Calu3 (cell line): ENCODE measurements at places on chromosomes 3 and 15. TPM values are rescaled to one million over a fixed set of nuclear protein-coding genes. Genes with fewer than 3 reads are reported as not detected.
A peak's percentile ranks its signal among the peaks of the same experiment; 100 is the strongest.

- DNase-seq = no peak
Measured at GRCh38 chr3:115350606-115351005, 203.5 kb upstream of the ZBTB20 start.

- no peak for DNase-seq
Measured at GRCh38 chr3:102230057-102230456, 204.8 kb upstream of the ZPLD1 start.

DNA sequence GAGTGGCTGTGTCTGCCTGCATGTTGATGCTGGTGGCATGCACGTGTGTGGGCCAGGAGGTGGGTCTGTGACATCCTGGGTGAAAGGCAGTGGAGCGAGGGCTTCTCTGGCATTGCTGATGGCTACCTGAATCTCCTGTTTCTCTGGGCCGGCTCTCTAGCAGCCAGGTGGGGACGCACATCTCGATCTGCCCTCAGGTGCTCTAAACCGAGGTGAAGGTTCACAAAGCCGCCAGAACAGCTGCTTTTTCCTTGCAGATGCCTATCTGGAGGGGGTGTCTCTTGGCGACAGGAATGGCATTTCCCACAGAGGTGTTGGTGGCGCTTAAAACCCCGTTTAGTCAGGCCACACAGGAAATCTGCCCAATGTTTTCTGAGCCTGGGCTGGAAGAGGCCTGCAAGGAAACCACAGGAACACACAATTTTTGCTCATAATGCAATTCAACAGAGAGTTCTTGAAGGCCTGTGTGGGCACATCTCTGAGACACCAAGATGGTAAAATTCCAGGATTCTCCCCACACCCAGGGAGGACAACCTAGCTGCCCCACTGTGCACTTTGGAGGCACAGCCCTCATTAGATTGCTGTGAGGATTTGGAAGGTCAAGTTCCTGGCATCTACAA lies 11.9 kb downstream of the TMEM158 start:
- no peak for DNase-seq

- no peak for DNase-seq
Measured at GRCh38 chr15:90610190-90610589, 80.5 kb downstream of the CRTC3 start.

GRCh38 chr3:143078883-143079282 lies 40.7 kb upstream of the CHST2 start:
- DNase-seq = no peak

GRCh38 chr15:38690719-38691332 lies 126.2 kb upstream of the RASGRP1 start:
- peak; percentile 62 for DNase-seq

DNA sequence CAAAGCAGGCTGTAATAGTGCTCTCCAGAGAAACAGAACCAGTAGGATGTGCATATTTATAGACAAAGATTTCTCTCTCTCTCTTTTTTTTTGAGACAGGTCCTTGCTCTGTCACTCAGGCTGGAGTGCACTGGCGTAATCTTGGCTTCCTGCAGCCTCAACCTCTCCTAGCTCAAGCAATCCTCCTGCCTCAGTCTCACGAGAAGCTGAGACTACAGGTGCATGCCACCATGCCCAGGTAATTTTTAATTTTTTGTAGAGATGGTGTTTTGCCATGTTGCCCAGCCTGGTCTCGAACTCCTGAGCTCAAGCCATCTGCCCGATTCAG lies 67.1 kb upstream of the CHD2 start:
- DNase-seq = no peak

DNA sequence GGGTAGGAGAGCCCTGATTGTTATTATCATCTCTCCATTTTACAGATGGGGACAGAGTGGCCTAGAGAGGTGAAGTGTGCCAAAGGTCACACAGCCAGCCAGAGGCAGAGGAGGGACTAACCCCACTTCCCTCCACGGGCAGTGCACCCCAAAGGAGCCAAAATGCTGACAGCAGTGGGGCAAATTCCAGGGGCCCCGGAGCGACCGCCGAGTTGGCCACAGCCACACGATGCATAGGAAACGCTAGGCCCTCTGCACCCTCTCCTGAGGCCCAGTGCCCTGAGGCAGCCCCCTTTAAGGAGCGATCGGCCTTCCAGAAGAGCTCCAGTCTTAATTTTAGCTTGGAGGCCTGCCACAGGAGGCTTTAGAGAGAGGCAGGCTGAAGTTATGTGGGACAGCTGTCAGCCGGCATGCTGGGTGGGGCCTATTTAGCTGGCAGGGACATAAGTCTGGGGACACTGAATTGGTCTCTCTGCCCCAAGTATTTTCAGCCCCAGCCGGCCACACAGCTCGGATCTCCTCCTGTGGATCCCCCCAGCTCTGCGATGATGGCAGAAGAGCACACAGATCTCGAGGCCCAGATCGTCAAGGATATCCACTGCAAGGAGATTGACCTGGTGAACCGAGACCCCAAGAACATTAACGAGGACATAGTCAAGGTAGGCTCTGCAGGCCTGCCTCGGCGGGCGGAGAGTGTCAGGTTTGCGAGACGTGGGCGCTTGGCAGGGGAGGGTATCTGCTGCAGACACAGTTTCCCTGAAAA lies at the start of gene CAV3:
CAV3 (plus strand) TSS at position 471 of the 763 bp plus-strand sequence; CDS start at position 546, 75 bp downstream.
- DNase-seq = no peak

DNA sequence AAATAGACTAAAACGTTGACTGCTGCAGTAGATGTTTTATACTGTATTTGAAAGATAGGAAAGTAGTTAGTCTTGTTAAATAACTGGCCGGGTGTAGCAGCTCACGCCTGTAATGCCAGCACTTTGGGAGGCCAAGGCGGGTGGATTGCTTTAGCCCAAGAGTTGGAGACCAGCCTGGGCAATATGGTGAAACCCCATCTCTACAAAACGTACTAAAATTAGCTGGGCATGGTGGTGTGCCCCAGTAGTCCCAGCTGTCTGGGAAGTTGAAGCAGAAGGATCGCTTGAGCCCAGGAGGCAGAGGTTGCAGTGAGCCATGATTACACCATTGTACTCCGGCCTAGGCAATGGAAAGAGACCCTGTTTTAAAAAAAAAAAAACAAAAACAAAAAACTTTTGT lies 60.5 kb upstream of the ULK4 start:
- no peak for DNase-seq

DNA sequence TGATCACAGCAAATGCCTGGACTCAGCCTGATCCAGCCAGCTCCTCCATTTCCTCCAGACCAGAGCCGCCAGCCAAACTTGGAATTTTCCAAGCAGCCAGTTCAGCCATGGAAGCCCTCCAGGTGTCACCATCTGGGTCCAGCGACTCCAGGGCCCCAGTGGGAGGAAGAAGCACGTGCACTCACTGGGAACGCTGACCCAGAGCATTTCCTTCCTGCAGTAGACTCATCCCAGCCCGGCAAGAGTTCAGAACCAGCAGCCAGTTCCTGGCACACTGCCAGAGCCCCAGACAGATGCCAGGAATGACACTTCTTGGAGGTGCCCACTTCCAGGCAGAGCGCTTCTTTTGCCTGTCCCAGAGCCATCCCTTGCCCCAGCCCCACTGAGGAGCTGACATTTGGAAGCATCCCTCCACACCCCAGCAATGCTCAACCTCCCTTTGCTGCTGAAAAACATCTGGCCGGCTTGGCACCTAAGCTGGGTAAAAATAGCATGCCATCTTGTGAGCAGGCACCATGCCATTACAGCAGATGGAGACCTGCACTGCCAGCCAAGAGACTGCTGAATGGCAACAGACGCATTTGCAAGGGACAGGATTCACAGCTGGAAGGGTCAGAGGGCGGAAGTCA lies 460.3 kb upstream of the PROK2 start:
- DNase-seq = no peak

- no peak for DNase-seq
Measured at GRCh38 chr3:156161172-156161571, 40.8 kb downstream of the KCNAB1 start.

GRCh38 chr3:48423241-48423882 lies 6.5 kb downstream of the PLXNB1 start:
- no peak for DNase-seq

DNA sequence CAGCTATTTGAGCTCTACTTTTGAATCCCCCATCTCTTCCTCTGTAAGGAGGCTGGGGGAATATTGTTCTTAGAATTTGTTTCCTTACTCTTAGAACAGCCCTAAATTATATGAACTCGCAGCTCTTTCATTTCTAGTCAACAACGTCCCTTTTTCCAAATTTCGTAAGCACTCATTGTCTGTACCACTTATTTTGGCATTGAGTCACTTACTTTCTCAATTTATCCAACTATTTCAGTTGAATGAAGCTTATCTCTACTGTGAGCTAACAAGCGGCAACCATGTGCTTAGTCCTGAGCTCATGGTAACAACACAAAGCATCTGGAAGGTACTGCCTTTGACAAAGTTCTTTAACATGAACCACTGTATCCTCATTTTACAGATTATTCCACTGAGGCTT lies 191.1 kb downstream of the GREM1 start:
- no peak for DNase-seq

GRCh38 chr3:58206406-58207011 lies 4.3 kb downstream of the DNASE1L3 start:
- DNase-seq = peak; percentile 8

DNA sequence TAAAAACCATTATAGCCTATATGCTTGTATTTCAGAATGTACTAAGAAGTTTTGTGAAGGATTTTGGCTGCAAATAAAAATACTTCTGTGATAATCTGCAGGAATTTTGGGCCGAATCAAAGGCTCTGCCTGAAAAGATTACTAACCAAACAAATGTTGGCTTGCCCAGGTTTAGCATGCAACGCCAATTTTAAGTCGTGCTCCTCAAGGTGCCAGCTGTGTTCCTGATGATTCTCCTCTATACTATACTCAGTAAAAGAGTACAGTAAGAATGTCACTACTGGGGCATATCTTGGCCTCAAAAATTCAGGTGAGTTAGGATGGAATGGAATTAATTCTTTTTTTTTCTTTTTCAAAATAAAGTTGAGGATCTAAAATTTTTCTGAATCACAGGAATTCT lies 150.8 kb upstream of the TSPAN3 start:
- DNase-seq = no peak

DNA sequence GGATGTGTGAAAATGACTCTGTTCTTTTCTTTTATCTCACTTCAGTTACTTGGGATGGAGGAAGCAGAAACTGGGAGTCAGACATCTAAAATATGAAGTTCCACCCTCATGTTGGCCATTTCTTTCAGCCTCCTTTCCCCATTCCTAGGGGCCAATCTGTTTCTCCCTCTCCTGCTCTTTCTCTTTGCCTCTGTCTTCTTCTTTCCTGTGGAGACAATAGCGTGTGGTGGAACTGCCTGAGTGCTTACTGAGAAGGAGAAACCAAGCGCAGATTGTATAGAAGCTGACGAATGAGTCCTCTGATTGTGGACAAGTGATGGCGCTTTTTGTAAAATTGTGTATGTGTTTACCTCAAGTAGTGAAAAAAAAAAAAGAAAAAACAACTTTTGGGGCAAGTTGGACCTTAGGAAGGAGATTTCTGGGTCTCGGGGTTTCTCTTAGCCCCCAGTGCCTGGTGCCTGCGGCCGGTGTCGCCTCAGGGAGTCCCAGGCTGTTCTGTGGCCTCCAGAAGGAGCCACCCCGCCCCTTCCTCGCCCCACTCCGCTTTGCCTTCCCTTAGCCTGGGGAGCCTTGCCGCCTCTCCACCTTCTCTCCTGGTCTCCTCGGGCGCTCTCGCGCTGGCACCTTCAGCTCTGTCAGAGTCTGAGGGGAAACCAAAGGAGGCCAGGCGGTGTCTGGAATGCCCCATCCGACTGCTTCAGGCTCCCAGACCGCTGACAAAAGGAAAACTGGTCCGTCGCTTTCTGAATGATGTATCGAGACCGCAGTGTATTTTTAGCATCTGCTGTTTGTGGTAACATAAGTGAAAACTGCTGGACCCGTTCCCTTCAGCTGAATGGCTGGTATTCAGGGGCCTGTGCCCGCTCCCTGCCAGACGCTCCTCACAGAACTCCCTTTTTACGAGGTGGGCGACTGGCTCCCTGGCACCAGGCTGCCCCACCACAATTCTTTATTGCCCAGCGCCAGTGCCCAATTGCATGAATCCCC lies 30.1 kb downstream of the SCG5 start:
- no peak for DNase-seq

DNA sequence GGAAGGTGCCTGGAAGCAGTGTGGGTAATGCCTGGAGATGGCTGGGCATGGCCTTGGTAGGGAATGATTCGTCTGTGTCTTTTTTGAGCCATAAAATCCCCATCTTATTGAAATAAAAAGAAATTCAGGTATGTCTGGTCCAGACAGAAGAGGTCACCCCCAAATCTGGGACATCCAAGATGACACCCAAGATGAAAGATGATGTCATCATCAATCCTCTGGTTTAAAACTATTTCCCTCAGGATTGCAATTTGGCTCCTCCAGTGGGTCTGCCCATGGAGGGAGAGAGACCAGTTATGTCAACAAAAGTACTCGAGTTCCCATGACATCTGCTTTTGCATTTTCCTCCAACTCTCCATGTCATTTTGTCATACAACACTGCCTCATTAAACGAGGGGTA lies 16.7 kb upstream of the CCR9 start:
- no peak for DNase-seq

DNA sequence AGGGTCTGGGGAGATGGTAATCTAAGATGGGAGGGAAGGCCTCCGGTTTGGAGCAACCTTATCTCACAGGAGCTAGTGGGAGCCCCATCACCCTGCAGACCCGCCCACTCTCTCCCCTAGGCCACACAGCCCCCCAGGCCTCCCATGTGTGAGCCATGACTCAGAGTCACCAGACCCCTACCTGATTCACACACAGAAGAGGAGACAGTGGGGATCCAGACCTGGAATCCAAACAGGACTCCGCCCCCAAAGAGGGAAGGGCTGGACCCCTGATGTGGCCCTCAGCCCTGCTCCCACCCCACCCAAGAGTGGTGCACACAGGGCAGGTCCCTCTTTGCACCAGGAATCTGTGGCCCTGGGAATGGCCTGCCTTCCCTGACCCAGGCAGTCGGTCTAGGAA lies 97.4 kb downstream of the ADCY5 start:
- DNase-seq = no peak

- peak; percentile 30 for DNase-seq
Measured at GRCh38 chr3:97822359-97822775, 556 bp downstream of the CRYBG3 start.

GRCh38 chr3:117632191-117632590 lies 922.6 kb downstream of the TUSC7 start:
- no peak for DNase-seq

- DNase-seq = no peak
Measured at GRCh38 chr3:53616321-53616720, 121.9 kb downstream of the CACNA1D start.

- DNase-seq = no peak
Measured at GRCh38 chr15:89794627-89795241, 18.6 kb downstream of the MESP2 start.

The KBTBD13 gene
- not detected in 2 replicates for total RNA-seq

The ROPN1 gene
- not detected in 2 replicates for total RNA-seq

The CD80 gene
- not detected in 2 replicates for total RNA-seq

The RAB6B gene
- total RNA-seq = 0.85 and 4.7 TPM in 2 replicates

The RBPMS2 gene
- 1.4 and 1.6 TPM in 2 replicates for total RNA-seq

The NR1I2 gene
- total RNA-seq = 2.9 and 6.0 TPM in 2 replicates

The STOML1 gene
- total RNA-seq = 18.3 and 19.7 TPM in 2 replicates

The ACKR2 gene
- 0.45 and 1.5 TPM in 2 replicates for total RNA-seq

The NME9 gene
- total RNA-seq = not detected in 2 replicates

The LEKR1 gene
- 4.5 and 5.1 TPM in 2 replicates for total RNA-seq

The SLC51B gene
- not detected in 2 replicates for total RNA-seq

The TNFSF10 gene
- 41.4 and 58.7 TPM in 2 replicates for total RNA-seq

The THAP10 gene
- 11.8 and 13.7 TPM in 2 replicates for total RNA-seq
